ENCODE measurements at places on chromosomes 13 and 19. TPM values are rescaled to one million over a fixed set of nuclear protein-coding genes. Genes with fewer than 3 reads are reported as not detected.

GRCh38 chr13:110336681-110337080 lies 29.6 kb downstream of the COL4A2 start:
- no peaks in the 10 kb centered on the region for H3K36me3 ChIP-seq
- H3K4me1 ChIP-seq: peaks cover 19% of the 10 kb centered on the region
- no peak overlapping the region for H3K27ac ChIP-seq
- no peak overlapping the region for H3K4me3 ChIP-seq
- no peak for DNase-seq

DNA sequence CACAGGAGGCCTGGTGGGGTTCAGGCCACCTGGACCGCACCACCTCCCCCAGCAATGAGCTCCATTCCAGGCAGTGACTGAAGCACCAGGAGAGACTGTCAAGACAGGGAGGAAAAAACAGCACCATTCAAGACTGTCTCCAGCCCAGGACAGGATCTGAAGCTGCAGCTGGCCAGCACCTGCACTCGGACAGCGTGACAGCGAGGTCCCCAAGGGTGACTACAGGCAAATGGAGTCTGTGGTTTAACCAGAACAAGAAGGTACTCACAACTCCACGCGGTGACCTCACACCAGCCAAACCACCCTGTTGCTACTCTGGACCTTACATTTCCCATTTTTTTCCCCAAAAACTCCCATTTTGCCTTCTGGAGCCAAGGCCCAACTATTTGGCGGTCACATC lies 9.8 kb downstream of the MED26 start:
- no peak overlapping the region for H3K4me3 ChIP-seq
- no peak for DNase-seq
- no peak overlapping the region for H3K27ac ChIP-seq
- no peaks in the 10 kb centered on the region for H3K36me3 ChIP-seq
- H3K4me1 ChIP-seq: peaks cover 14% of the 10 kb centered on the region
- H3K27me3 ChIP-seq: no peaks in the 10 kb centered on the region

DNA sequence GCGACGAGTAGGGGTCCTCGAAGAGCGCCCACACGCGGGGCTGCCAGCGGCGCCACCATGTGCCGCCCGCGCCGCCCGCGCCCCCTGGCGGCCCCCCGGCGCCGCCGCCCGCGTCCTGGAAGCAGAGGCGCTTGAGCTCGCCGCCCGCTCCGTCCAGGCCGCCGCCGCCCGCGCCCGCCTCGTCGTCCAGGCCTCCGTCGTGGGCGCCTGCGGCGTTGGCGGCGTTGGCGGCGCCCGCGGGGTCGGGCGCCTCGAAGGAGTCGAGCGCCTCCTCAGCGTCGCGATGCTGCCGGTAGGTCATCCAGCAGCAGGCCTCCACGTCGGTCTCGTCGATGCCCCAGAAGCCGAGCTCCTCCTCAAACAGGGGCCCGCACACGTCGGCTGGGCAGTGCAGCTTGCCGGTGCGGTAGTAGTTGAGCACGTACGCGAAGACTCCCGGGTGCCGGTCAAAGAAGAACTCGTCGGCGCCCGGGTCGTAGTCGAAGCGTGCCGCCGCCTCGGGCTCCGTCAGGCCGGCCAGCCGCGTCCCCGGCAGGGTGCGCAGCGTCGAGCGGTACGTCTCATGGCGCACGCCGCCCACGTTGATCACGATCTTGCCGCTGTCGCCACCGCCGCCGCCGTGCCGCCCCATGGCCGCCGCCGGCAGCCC lies 829 bp downstream of the KCNC3 start:
- DNase-seq: peak; percentile 55
- no peaks in the 10 kb centered on the region for H3K36me3 ChIP-seq
- H3K4me3 ChIP-seq: no peak overlapping the region
- H3K27me3 ChIP-seq: peaks cover 54% of the 10 kb centered on the region
- H3K4me1 ChIP-seq: no peaks in the 10 kb centered on the region
- H3K27ac ChIP-seq: no peak overlapping the region

S1PR5 gene
- total RNA-seq: 1.8 TPM

DNA sequence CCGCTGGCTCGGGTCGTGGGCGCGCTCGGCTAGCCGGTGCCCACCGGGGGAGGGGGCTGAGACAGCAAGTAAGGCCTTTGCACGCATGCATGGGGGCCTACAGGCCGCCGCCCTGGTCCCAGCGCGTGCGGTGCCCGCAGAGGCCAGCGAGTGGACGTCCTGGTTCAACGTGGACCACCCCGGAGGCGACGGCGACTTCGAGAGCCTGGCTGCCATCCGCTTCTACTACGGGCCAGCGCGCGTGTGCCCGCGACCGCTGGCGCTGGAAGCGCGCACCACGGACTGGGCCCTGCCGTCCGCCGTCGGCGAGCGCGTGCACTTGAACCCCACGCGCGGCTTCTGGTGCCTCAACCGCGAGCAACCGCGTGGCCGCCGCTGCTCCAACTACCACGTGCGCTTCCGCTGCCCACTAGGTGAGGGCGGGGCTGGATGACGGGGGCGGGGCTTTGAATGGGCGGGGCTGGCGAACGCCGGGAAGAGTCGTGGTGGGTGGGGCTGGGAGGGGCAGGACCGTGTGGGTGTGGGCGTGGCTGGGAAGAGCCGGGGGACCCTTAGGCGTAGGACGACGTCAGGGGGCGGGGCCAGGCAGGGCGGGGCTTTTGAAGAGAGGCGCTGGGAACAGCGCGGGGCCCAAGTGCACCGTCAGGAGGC lies 2.1 kb downstream of the CILP2 start:
- no peaks in the 10 kb centered on the region for H3K4me1 ChIP-seq
- no peak overlapping the region for H3K27ac ChIP-seq
- H3K36me3 ChIP-seq: no peaks in the 10 kb centered on the region
- H3K4me3 ChIP-seq: no peak overlapping the region
- peak; percentile 77 for DNase-seq
- no peaks in the 10 kb centered on the region for H3K27me3 ChIP-seq

ZNF154 gene
- 2.0 TPM for total RNA-seq

DNA sequence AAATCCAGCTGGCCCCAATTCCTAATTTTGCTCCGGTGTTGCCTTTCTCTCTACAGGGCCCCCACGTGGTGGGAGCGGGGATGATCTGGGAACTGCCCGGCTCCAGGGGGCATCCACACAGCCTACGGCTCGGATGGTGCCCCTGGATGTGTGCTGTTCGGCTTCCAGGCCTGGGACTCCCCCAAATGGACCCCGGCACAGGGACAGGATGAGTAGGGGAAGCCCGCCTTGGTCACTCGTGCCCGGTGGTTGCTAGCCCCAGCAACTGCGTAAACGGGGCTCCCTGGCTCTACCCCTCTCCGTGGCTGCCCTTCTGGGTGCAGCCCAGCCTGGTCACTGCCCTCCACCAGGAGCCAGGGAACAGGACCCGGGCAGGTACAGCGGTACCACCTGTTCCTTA lies 111.5 kb downstream of the TEX26 start:
- no peak overlapping the region for H3K4me3 ChIP-seq
- H3K36me3 ChIP-seq: no peaks in the 10 kb centered on the region
- DNase-seq: peak; percentile 43
- H3K27me3 ChIP-seq: no peaks in the 10 kb centered on the region
- peaks cover 22% of the 10 kb centered on the region for H3K4me1 ChIP-seq

DNA sequence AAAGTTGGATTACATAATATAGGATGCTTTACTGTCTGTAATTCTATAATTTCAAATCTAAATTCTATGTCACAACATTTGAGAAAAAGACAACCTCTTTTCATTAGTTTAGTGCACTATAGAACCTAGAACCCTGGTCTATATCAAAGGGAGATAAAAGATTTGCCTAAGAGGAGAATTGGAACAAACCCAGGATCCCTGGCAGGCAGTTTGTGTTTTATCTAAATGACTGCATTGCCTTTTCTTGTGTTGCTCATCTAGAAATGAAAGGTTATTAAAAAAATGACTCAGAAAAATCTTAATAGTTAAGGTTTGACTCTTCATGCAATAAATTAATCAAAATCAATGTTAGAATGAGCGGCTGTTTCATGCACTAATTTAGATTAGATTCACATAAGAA lies 96.7 kb downstream of the PCDH9 start:
- H3K36me3 ChIP-seq: no peaks in the 10 kb centered on the region
- no peaks in the 10 kb centered on the region for H3K4me1 ChIP-seq
- no peak overlapping the region for H3K4me3 ChIP-seq
- no peak overlapping the region for H3K27ac ChIP-seq
- no peak for DNase-seq
- H3K27me3 ChIP-seq: no peaks in the 10 kb centered on the region

- H3K4me3 ChIP-seq: peak overlapping the region; percentile 83
- H3K27ac ChIP-seq: peak overlapping the region; percentile 95
- H3K36me3 ChIP-seq: peaks cover 32% of the 10 kb centered on the region
- H3K27me3 ChIP-seq: no peaks in the 10 kb centered on the region
- DNase-seq: peak; percentile 80
These were observed 515 bp downstream of the UFM1 start for GRCh38 chr13:38350114-38350617.

GRCh38 chr13:107217251-107217650 lies 649.3 kb upstream of the ARGLU1 start:
- no peak overlapping the region for H3K27ac ChIP-seq
- H3K4me3 ChIP-seq: no peak overlapping the region
- no peaks in the 10 kb centered on the region for H3K36me3 ChIP-seq
- H3K4me1 ChIP-seq: no peaks in the 10 kb centered on the region
- DNase-seq: no peak

IGFL2 gene
- total RNA-seq: not detected

DNA sequence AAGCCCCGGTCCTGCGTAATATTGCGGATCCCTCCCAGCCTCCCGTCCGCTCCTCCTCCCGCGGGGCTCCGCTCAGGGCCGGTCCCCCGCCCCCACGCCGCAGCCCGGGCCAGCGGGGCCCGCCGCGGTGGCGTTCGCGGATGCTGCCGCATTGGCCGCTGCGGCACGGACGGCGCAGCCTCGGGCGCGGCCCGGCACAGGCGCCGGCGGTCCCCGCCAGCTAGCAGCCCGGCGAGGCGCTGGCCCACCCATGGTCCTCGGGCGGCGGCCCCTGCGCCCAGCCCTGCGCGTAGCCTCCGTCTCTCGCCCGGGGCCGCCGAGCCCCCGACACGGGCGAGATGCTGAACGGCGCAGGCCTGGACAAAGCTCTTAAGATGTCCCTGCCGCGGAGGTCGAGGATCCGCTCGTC lies at the start of gene ATP8A2:
Gene ATP8A2 (plus strand): TSS at position 100 of the 409 bp plus-strand sequence. CDS start 239 bp downstream, at position 339.
- no peak within 1 kb of the TSS for H3K27ac ChIP-seq
- H3K36me3 ChIP-seq: no peaks in the 10 kb centered on the region
- DNase-seq: peak; percentile 21
- H3K4me3 ChIP-seq: peak within 1 kb of the TSS; percentile 47
- H3K4me1 ChIP-seq: no peaks in the 10 kb centered on the region
- peaks cover 69% of the 10 kb centered on the region for H3K27me3 ChIP-seq

RGCC gene
- total RNA-seq: 40.6 TPM

SERP2 gene
- 5.6 TPM for total RNA-seq

DNA sequence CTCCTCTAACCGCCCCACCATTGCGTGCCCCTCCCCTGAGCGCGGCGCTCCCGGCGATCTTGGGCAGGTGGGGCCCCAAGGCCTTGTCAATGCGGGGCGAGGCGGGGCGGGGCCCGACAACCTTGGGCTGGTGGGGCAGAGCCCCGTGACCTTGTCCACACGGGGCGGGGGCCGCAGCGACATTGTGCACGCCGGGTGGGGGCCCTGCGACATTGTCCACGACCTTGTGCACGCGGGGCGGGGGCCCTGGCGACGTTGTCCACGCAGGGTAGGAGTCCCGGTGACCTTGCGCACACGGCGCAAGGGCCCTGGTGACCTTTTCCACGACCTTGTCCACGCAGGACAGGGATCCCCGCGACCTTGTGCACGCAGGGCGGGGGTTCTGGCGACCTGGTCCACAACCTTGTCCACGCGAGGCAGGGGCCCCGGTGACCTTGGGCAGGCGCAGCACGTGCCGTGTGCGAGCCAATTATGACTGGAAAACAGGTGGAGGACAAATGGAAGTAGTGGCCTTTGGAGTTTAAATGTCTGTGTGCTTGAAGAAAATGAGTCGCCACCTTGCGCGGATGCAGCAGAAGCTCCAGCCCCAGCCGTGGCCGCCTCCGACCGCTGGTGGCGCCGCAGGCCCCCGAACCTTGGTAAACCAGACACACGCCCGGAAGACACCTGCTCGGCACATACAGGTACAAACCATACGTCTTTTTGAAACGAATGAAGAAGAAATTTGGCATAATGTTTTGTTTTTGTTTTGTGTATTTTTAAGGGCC lies 62.6 kb downstream of the LATS2 start:
- H3K4me1 ChIP-seq: peaks cover 38% of the 10 kb centered on the region
- H3K36me3 ChIP-seq: peaks cover 14% of the 10 kb centered on the region
- H3K4me3 ChIP-seq: no peak overlapping the region

SIGLEC6 gene
- total RNA-seq: not detected

PSMC4 gene
- total RNA-seq: 137 TPM

DNA sequence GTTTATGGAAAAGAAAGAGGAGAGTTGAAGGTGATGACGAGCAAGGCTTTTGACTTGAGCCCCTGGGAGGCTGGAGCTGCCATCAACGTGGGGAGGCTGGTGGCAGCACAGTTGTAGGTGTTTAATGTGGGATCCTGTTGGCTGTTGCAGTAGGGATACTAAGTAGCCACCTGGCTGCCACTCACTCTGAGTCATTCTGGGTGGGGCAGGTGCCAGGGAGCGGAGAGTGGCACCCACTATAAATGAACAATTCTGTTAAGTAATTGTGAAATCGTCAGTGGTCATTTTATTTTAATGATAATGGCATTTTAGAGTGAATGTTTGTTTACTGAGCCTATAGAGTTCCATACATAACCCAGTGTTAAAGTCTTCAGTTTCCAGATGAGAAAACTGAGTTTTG lies 9.8 kb downstream of the ZNF317 start:
- DNase-seq: no peak
- no peak overlapping the region for H3K4me3 ChIP-seq
- H3K27me3 ChIP-seq: no peaks in the 10 kb centered on the region
- no peak overlapping the region for H3K27ac ChIP-seq

DNA sequence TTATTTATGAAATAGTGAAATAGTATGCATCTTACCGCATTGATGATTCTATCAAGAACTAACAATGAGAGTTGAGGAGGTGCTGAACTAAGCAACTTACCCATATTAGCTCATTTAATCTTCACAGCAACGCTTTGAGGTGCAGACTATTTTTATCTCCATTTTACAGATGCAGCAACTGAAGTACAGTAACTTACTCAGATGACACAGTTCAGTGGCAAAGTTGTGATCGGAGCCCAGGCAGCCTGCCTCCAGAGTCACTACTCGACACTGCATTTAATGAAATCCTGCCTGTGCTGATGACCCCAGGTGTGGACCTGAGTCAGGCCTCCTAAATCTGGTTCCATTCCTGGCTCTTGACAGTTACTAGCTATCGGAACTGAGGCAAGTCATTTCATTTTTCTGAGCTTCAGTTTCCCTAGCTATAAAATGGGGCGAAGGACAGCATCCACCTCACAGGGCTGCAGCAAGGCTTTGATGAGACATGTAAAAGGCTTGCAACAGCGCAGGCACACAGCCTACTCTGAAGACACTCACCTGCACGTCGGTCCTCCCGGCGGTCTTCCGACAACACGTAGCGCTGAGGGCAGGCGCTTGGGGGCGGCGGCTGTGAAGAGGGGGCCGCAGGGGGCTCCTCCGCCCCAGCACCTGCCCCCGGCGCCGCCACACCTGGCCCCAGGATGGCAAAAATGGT lies 1.5 kb downstream of the MYPOP start:
- no peak for DNase-seq
- H3K4me1 ChIP-seq: peaks cover 5% of the 10 kb centered on the region
- H3K27ac ChIP-seq: no peak overlapping the region
- no peaks in the 10 kb centered on the region for H3K36me3 ChIP-seq
- peak overlapping the region; percentile 81 for H3K4me3 ChIP-seq

All from GM23248 (cell line).